ENCODE measurements at places on chromosomes 3 and 15.

GRCh38 chr3:119831022-119831421 is 49.1 kb downstream of the NR1I2 start:
- no peak for DNase-seq

GRCh38 chr3:168977716-168978374 is 685.7 kb downstream of the MECOM start:
- no peak for DNase-seq

DNA sequence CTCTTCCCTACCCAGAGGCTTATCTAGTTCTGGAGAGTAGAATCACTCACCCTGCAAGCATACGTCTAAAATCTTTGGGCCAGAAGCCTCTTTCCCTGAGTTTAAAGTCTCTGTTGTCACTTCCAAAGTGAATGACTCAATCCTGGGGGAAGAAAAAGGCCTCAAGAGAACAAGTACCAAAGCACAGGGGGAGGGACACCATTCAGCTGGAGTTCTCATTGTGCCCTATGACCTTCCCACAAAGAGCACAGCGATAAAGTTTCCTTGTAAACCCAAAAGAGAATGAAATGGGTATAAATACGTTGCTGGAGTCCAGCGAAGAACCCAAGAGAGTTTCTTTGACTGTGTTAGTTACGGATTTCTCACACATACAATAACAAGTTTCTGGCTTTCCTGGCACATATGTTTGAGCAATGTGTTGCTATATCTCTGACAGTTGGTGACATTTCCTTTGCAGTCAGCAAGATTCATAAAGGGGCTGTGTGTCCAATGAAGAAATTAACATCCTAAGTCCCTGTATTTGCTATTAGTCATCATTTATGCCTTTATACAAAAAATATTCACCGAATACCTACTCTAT is 107.3 kb upstream of the PTPRG start:
- no peak for DNase-seq

DNA sequence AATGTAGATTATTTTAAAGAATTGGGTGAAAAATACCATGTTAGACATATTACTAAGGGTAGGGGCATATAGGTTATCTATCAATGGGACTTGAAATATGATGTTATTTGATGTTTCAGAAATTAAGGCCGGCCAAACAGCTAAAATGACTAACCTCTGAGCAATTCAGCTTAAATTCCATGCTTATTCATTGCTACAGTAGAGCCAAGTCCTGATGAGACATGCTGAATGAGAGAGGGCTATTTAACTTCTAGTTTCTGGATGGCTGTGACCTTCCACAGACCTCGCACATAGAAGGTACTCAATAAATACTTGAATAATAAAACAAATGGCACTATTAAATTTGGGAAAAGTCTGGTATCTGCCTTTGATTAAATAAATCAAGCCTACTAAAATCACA is 175.6 kb upstream of the WNT5A start:
- no peak for DNase-seq

DNA sequence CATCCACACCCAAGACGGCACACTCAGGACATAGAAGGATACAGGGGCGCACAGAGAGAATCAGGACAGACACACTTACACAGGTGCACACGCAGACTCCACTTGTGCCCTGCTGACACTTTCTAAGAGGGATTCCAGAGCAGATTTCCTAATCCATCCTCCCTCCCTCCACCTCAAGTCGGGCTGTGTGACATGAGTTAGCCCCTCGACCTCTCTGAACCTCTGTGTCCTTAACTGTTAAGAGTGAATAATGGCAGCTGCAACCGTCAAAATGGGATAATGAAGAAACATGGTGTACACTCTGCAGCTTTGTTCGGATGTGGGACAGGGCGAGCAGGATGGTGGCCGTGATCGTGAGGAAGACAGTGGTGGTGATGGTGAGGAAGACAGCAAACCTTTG is 100.1 kb downstream of the CPN2 start:
- DNase-seq = no peak

- no peak for DNase-seq
These were observed 28.2 kb downstream of the PIK3CB start for GRCh38 chr3:138806376-138807080.

GRCh38 chr15:36958606-36959005 is 141.7 kb downstream of the MEIS2 start:
- DNase-seq = no peak

DNA sequence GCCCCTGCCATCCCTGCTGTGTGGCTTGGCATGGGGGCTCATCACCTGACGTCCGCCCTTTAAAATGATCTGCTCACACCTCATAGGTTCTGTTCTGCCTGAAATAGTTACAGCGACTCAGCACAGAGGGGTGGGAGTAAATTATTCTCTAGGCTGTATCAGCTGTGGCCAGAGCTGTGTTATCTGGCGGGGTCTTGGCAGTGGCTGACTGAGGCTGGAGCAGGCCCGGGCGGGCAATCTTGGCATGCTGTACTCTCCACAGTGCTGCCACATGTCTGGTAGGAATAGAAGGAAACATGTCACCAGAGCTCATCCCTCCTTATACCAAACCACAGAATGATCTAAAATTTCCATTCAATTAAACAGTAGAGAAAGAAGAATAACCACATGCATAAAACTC is 499.9 kb upstream of the LMCD1 start:
- DNase-seq = no peak

GRCh38 chr15:41333026-41333562 is 413 bp downstream of the NUSAP1 start:
- peak; percentile 1 for DNase-seq

DNA sequence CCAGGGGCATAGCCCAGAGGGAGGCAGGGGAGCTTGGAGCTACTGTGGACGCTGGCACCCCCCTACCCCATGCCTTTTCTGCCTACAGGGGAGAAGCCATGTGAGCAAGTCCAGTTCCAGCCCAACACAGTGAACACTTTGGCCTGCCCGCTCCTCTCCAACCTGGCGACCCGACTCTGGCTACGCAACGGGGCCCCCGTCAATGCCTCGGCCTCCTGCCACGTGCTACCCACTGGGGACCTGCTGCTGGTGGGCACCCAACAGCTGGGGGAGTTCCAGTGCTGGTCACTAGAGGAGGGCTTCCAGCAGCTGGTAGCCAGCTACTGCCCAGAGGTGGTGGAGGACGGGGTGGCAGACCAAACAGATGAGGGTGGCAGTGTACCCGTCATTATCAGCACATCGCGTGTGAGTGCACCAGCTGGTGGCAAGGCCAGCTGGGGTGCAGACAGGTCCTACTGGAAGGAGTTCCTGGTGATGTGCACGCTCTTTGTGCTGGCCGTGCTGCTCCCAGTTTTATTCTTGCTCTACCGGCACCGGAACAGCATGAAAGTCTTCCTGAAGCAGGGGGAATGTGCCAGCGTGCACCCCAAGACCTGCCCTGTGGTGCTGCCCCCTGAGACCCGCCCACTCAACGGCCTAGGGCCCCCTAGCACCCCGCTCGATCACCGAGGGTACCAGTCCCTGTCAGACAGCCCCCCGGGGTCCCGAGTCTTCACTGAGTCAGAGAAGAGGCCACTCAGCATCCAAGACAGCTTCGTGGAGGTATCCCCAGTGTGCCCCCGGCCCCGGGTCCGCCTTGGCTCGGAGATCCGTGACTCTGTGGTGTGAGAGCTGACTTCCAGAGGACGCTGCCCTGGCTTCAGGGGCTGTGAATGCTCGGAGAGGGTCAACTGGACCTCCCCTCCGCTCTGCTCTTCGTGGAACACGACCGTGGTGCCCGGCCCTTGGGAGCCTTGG is 5.6 kb downstream of the CIB1 start:
- no peak for DNase-seq

DNA sequence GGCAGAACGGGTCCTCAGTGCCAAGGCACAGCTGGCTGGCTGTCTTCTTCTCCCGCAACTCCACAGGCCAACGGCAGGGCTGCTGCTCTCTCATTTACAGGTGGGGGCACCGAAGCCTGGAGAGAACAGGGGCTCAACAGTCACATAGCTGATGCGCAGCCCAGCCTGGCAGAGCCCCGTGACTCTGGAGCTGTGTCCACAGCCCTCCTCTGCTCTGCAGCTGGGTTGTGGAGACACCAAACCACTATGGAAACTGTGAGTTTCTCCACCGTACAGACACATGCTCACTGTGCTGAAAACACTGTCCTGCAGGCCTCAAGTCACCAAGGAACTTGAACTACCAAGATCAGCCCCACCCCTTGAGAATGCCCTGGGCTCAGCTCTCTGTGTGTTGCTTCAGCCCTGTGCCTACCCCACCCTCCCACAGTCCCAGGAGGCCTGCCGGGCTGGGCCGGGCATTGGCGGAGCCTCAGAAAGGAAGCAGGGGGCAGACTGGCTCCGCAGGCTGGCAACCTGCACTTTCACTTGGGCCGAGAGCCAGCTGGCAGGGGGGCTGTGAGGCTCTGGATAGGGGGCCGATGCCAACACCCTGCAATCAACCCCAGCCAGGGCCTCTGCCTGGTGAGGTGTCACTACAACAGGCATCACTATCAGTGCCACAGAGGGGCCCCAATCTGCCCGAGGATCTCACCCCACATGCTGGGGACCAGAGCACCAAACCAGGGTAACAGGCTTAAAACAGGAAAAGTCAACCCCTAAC is 113.7 kb upstream of the RPL32 start:
- peak; percentile 16 for DNase-seq

DNA sequence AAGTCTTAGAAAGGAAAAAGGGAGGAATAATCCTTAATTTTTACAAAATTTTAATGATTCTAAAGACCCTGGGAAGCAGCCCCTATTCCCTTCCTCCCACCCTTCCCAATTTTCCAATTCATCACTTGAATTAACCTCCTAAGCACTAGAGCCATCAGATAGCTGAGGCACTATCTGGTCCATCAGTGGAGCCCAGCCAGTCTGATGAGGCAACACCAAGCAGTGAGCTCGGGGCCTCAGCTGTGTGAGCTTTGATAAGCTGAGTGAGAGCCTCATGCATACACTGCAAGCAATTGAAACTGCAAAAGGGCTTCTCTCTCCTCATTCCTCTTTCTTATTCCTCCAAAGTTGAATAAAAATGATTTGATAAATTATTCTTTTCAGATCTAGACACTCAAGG is 31.9 kb downstream of the TUSC7 start:
- no peak for DNase-seq

GRCh38 chr15:22995795-22996194 is 15.6 kb upstream of the CYFIP1 start:
- no peak for DNase-seq

DNA sequence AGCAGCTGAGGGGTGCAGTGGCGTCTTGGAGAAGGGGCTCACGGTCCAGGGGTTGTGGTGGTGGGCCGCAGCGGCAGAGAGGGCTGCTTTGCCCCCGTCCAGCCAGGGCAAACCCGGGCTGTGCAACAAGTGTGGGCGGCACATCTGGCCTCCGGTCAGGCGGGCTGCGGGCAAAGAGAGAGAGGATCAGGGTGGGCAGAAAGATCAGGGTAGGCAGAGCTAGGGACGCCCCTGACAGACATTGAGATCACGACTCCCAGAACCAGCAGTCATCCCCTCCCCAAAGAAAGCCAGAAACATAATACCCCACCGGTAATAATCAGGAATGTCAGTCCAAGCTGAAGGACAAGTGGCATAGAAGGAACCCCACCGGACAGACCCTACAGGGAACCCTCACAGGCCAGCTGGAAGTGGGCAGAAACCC is 6.8 kb downstream of the GATA2 start:
- no peak for DNase-seq

DNA sequence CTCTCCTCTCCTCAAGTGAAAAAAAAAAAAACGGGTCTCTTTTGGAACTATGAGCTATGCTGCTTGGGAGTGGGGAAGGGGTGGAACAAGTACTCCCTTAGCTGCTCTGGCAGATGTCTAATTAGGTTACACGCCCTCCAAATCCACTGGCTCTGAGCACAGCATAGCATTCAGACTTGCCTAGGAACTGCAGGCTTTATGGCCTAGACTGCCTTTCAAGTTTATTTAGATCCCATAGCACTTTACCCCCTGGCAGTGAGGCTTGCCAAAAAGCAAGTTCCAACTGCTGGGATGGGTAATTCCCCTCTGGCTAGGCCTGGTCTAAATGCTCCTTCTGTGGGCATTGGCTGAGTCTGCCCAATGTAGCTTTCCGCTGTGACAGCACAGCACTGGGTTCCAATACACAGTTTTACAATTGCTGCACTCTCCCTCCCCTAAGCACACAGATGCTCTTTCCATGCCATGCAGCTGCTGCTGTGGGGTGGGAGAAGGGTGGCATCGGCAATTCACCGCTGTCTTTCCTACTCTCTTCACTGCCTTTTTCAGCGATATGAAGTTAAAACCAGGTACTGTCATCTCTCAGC is 152.8 kb downstream of the KCNAB1 start:
- no peak for DNase-seq

GRCh38 chr3:148227534-148227933 is 470.2 kb upstream of the AGTR1 start:
- DNase-seq = no peak

DNA sequence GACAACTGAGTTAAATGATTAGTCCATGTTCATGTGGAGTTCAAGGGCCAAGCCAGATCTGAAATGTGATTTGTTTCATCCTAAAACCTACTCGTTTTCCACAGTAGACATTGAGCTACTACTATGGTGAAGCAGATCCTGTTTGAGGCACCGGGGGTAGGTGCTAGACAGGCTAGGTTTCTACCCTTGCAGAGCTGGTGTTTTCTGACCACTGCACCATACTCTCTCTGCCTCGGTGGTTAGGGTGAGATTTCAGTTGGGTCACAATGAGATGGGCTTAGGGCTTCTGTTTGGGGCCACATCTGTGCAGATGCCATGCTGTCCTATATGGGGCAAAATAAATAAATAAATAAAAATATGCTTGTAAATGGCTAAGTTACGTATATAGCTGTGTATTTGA is 99.3 kb downstream of the OXNAD1 start:
- DNase-seq = no peak

GRCh38 chr3:18425641-18426257 is 610 bp upstream of the SATB1 start:
- DNase-seq = peak; percentile 59

- DNase-seq = no peak
These were observed 32.7 kb downstream of the LYZL4 start for GRCh38 chr3:42377681-42378080.

GRCh38 chr3:68997887-68998286 is 15.6 kb downstream of the EOGT start:
- DNase-seq = no peak

DNA sequence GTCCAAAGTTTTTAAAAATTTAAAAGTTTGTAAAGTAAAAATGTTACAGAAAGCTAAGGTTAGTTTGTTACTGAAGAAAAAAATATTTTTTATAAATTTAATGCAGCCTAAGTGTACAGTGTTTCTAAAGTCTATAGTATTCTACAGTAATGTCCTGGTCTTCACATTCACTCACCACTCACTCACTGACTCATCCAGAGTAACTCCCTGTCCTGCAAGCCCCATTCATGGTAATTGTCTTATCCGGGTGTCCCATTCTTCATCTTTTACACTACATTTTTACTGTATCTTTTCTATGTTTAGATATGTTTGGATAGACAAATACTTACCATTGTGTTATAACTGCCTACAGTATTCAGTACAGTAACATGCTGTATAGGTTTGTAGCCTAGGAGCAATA is 36.7 kb upstream of the ATP10A start:
- DNase-seq = no peak

All from T-cell (primary cell).